ENCODE measurements at places on chromosomes 13 and 19. TPM values are rescaled to one million over a fixed set of nuclear protein-coding genes. Genes with fewer than 3 reads are reported as not detected.

Gene UBXN6
- total RNA-seq = 50.1 TPM

Gene RCBTB2
- 4.7 TPM for total RNA-seq

Gene PNMA8B
- total RNA-seq = 0.67 TPM

Gene ZNF530
- total RNA-seq = 5.8 TPM

Gene EXOC3L2
- total RNA-seq = not detected

Gene TMEM143
- 6.1 TPM for total RNA-seq
